ENCODE measurements at places on chromosomes 5 and 9.

DNA sequence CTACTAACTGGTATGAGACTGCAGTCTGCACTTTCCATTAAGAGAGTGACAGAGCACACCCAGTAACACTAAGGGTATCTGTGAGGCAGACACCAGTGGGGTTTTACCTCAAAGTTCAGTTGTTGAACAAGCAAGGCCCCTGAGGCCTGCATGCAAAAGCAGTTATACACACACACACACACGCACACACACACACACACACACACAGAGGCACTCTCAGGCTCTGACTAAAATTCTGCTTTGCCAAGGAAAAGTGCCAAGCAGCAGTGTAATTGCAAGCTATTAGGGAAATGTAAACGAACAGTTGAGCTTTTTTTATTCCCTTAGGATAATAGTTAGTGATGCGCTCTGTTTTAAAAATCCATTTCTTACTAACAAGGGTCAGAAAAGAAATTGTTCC, 377.1 kb downstream of the SPOCK1 start:
- no peak for DNase-seq

DNA sequence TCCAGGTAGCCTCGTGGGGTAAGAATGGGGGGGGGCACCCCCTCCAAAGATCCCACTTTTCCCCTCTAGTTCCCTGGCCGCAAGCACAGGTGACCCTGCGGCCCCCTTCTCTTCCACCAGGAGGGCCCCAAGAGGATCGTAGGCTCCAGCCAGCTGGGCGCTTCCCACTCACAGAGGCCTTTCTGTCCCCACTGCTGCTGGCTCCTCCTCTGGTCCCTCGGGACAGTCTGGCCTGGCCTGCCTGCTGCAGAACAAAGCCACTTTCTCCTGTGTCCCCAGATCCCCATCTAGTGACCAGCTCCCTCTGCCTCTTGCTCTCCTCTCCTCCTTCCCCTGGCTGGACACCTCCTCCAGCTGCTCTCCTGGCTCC, 534 bp upstream of the SAPCD2 start:
- DNase-seq, result no peak

DNA sequence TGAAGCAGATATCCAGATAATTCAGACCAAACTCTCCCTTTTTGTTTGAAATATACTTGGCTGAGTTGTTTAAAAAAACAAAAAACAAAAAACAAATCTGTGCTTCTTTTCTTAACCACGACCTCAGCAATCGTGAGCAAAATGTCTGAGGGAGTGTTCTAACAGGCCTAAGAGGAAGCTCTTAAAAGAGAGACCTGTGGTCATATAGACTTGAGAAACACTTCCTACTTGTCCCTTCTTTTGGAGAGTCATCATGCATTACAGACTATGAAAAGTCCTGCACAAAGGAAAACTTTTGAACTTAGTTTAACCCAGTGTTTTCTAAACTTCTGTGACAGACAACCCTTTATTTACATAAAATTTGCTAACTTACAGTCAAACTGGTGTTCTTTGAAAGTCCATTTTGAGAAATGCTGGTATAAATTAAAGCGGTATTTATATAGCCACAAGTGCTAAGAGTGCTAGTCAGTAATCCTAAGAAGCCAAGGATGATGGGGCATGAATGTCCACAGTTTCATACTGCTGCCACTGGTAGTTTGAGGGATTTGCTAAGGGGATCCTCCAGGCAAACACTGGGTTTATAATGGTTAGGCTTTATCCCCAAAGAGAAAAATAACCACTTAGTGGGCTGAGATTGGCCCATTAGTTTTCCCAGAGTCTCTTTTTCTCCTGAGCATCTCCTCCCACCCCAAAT, 199.8 kb downstream of the LRRC70 start:
- DNase-seq, result no peak

- DNase-seq, result peak; percentile 11
These were observed 387.7 kb downstream of the BNC2 start for GRCh38 chr9:16482764-16483163.

DNA sequence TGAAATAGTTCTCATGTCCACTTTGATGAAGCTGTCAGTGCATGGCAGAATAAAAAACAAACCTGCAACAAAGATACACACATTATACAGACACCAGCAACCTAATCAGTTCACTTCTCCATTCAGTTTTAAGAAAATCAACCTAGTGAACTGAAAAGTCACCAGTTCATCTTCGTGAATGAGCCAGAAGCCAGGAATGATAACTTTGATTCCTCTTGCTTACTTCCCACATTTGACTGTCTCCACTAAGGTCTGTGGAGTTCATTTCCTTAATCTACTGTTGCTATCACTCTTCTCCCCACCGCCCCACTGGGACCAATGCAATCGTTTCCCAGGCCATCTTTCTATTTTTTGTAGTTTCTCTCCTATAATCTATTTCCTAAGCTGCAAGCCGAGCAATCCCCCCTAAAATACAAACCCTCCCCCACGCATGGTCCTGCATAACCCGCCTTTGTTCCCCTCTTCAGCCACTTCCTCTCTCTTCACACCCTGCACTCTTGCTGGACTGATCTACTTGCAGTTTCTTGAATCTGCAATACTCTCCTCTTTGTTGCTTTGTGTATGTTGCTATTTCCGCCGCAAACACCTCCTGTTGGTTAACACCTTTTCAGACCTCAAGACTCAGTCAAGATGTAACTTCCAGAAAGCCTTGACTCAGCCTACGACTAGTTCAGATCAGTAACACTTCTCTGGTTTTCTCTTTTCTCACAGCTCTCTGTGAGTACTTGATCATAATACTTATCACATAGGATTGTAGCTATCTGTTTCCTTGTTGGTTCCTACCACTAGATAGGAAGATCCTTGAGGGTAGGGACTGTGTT, 16.6 kb downstream of the STOM start:
- DNase-seq, result no peak

GRCh38 chr9:118734696-118735095, 634.5 kb downstream of the BRINP1 start:
- DNase-seq, result no peak

GRCh38 chr5:30325795-30326194, 867.7 kb upstream of the CDH6 start:
- no peak for DNase-seq

- peak; percentile 45 for DNase-seq
These were observed 50.8 kb downstream of the DTWD2 start for GRCh38 chr5:118937393-118938061.

DNA sequence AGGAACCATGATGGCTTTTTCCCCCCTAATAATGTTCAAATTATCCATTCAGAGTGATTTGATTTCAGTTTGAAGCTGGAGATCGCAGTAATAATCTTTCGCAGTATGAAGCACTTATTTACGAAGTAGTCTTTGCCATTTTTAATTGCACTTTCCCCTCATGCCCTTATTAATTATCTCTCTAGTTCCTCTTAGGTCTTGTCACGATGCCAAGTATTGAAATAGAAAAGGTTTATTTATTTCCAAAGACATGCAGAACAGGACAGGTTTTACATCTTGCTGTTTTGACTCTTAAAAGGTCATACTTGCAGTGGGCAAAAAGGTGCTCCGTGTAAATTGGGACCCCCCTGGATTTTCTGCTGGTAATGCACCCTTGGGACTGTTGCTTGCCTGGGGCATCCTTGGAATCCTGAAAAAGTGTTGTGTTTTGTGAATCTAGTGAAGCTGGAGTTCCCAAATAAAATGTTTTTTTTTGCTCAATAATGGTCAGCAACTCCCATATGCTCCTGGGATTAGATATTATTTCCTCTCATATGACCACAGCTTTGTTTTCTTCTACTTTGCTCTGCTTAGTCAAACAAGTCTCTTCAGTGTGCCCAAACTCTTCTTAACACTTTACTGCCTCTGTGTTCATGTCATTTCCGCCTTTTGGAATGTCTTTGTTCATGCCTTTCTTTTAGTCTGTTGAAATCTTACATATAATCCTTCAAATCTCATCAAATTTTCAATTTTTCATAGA, 278.3 kb downstream of the TMEM38B start:
- no peak for DNase-seq

- DNase-seq, result peak; percentile 82
These were observed 168.6 kb downstream of the MACROH2A1 start for GRCh38 chr5:135230251-135230925.

GRCh38 chr5:44336708-44337107, 52.5 kb downstream of the FGF10 start:
- no peak for DNase-seq

GRCh38 chr9:134776080-134776796, 104.4 kb upstream of the FCN2 start:
- DNase-seq, result no peak

DNA sequence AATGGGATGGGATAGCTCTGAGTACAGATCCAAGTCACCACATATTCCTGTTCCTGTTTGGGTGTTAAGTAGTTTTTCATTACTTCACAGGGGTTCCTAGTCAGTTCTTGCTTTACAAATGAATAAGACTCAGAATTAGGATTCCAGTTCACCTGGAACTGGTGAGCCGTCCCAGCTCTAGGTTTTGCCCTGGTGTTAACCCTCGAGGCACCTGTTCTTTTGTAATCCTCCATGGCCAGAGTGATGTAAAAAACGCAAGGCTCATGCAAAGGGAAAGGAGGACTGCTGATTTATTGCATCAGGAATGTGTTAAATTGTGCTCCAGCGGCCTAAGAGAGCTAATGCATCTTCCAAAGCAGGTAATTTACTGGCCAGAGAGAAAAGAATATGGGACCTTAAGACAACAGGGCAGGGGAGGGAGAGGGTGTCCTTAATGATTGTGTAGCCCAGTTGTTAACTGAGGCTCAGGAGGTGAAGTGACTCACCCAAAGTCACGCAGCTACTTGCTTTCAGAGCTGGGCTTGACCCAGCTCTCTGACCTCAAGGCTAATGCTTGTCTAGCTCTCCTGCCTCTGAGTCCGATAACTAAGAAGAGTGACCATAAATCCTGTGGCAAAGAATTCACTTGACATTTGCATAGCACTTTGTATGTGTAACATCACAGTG, 70.5 kb downstream of the DMRT2 start:
- no peak for DNase-seq

GRCh38 chr9:69323861-69324260, 1.2 kb upstream of the ENTREP1 start:
- no peak for DNase-seq

GRCh38 chr5:165881259-165881658, 2375.8 kb downstream of the MAT2B start:
- peak; percentile 19 for DNase-seq

DNA sequence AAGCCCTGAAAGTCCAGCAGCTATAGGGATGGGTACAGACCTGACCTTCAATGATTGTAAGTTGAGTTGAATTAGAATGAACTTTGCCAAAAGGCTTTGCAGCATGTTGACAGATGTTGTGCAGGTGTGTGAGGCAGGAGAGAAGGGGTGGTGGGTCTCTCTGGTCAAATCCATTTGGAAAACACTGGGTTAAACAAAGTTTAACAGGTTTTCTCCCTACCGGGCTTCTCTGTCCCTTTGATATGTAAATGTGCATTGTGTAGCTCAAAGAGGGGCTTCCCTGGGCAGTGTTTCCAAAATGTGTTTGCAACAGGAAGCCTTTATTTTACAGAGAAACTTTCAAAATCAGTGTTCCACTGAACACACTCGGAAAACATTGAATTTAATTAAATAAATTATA, 72.1 kb upstream of the BRINP1 start:
- DNase-seq, result no peak

DNA sequence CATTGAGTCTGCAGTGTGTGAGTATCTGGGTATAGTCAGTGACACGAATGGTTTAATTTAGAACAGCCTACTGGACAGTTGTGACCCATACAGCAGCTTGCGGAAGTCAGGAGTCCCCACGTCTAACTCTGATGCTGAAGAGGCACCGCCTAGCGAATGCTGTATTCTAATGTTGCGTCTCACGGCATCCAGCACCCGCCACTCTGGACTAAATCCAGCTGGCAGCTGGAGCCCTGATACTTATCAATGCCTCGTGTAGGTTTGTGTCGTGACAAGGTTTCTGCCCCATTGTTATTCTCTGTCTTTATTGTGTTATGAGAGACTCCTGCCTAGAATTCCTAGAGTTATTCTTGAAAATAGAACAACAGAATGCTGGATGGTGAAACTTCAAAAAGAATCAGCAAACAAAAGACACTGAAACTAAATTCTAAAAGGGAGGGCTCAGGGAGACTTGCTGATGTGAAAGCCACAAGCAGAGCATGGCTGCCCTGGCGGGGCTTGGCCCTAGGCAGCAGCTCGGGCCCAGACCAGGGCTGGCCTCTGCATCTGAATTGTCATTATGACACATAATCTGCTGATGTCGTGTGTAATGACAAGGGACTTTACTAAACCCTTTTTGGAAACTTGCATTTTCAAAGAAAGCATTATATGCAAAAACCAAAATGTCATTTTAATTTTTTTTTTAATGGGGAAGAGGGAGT, 123.5 kb upstream of the ICE1 start:
- DNase-seq, result no peak

- no peak for DNase-seq
These were observed 1.3 kb downstream of the LCP2 start for GRCh38 chr5:170296036-170296934.

DNA sequence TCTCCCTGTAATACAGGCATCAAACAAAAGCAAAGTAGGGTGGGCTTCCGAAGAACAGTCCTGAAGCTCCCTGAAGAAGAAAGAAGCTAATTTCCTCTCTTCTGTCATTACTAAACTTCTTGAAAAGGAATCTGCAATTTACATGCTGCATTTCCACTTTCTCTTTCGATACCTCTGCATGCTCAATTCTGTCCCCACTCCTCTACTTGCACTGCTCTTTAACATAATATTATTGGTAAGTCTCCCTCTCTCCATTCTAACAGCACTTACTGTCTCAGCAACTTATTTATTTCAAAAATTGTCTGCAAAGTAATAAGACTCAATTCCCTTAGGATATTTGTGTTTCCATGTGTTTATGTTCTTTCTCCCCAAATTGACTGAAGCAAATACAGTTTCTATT, 3.9 kb upstream of the PLPP1 start:
- no peak for DNase-seq

GRCh38 chr5:137566118-137566541, 67.0 kb upstream of the SPOCK1 start:
- peak; percentile 72 for DNase-seq

DNA sequence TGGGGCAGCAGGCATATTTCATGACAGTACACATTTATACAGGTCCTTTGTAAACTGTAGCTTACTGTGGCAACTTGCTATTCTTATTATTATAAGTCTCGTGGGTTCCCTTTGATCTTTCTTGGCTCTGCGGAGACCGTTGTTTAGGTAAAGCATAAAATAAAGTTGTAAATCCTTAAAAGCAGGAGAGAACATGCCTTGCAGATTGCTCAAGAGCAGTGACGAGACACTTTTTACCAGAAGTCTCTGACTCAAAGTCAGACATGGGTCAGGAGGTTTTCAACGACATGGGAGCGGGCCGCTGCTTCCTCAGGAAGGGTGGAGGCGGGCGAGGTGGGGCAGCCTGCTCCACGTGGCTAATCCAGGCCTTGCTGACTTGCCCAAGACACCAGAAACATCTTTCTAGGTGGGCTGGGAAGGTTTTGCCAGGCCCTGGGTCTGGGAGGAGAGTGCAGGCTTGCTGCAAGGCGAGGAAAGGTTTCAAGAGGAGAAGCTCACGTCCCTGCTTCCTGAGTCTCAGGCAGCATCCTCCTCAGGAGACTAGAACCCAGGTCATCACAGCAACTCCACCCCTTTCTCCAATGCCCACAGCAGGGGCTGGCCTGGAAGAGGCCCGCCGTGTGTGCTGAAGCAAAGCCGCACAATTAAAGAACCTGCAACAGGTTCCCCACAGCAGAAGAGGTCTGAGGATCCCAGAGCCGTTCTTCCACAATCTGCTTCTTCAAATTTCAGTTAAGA, 6.5 kb downstream of the TBC1D2 start:
- DNase-seq, result peak; percentile 90

- DNase-seq, result no peak
These were observed 994 bp downstream of the POLE3 start for GRCh38 chr9:113409481-113409880.

GRCh38 chr9:109497226-109498153, 617 bp downstream of the PTPN3 start:
- peak; percentile 65 for DNase-seq

Data from Daoy (cell line).